Stimulated activated CD4-positive, alpha-beta T cell treated with anti-CD3 and anti-CD28 coated beads, Interleukin-1b, Interleukin-23, amount 100 ng/mL, for 1 hour (primary cell): ENCODE measurements at places on chromosomes 13 and 19.
A peak's percentile ranks its signal among the peaks of the same experiment; 100 is the strongest.

DNA sequence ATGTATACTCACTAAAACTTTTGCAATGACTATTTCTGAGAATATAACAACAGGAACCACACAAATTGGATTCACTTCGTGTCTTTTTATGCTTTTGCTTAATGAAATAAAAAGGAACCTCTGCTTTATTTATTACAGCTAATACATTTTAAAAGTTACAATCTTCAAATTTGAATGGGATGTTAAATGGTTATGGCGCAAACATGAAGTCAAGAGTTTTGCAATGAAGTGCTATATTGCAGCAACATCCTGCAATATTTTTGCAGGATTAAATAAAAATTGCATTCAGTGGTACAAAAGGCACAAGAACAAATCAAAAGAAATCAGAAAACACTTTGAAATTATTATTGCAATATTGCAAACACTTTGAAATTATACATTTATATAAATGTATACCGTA is 1519.0 kb upstream of the MIR17HG start:
- DNase-seq: no peak

- no peak for DNase-seq
Measured at GRCh38 chr19:2449019-2449418, 7.7 kb downstream of the LMNB2 start.

GRCh38 chr13:30810261-30810701 is 74.9 kb downstream of the ALOX5AP start:
- DNase-seq: no peak

DNA sequence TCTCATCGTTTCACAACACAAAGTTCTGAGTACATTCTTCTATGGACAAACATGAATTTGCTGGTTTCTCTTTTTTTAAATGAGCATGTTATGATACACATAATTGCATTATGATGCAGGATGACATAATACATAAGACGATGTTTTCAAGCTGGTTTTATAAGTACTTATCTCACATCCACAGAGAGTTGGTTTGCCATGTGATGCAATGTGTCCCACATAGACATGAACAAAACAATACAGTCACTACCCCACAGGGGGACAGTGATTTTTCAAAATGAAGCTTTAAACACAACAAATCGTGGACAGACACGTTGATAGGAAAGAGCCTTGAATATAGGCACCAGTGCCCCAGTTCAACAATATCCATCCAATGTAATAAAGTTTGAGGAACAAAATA is 447.1 kb downstream of the KLF12 start:
- DNase-seq: no peak

DNA sequence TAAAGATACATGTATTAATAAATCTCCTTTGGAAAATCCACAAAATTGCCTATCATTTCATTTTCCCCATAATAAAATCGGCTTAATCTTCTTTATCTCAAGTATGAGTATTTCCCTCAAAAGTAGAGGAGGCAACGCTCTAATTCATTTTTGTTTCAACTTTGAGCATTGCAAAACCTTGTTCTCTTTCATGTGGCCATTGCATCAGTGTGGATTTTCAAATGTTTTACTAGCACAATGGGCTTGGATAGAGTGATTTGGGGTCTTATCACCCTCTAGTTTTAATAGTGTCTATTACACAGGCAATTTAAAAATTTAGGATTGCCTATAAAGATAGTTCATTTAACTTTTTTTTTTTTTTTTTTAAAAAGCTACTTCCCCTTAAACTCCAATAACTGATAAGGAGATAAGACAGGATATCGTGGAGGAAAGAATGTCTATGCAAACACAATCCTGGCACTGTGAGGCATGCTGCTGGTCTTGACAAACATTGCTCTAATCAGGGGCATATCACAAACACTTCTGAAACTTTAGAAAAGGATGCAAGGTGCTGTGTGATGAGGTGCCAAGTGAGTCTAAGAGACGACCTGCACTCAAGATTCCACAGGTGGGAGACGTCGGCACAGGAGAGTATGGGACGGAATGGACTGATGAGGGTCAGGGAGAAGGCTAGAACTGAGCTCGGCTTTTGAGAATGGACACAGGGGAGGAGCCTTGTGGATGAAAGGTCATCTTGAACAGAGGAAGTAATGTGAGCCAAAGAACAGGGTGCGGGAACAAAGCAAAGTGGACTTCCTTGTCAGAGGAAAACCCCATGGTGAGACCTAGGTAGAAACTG is 199.7 kb downstream of the IRS2 start:
- DNase-seq: no peak

GRCh38 chr19:3404324-3405260 is 38.2 kb downstream of the NFIC start:
- DNase-seq: no peak

DNA sequence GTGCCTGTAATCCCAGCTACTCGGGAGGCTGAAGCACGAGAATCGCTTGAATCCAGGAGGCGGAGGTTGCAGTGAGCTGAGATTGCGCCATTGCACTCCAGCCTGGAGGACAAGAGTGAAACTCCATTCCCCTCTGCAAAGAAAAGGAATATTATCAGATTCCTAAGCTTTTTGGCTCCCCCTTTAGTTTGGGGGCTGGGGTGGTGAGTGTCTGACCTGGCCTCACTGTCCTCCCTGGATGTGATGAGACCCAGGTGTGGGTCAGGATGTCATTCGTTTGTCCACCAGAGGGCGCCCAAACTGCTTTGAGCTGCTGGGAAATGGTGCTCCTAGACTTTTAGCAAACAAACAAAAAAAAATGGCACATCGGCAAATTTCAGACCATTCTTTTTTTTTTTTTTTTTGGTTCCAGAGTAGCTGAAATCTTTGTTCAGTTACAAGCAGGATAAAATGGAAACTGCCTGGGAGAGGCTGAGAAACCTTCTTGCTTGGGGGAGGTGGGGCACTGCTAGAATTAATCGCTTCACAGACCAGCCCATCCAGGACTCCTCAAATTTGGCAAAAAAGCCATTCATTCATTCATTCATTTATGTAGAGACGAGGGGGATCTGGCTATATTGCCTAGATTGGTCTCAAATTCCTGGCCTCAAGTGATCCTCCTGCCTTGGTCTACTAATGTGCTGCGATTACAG is 29.4 kb downstream of the SPC24 start:
- peak; percentile 53 for DNase-seq

DNA sequence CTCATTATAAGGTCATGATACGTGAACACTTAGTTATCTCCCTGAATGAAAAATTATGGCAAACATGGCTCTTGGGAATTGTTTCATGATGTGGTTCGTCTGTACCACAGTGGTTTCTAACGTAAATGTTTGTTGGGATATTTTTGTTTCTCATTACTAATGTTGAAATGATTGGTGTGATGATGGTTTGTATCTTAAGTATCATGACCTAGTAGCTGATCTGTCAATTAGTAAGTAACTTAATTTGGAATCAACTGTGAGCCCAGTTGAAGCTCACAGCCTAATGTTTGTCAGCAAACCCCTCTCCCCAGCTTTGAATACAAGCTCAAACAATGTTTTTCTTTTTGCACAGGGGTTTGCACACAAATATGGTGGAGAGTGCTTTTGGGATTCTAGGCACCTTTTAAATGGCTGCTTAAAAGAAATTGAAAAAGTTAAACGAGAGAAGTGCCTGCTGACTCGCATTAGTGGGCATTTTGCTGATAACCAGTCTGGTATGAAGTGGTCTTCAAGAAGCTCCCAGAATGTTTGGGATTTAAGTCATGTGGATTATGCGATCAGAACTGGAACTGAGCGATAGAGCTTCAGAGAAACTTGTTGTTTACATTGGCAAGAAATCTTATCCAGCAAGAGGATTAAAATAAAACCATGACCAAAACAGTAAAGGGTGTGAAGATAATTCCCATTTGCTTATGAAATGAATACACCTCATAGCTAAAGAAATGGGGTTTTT is 68.2 kb downstream of the LMO7 start:
- DNase-seq: no peak

DNA sequence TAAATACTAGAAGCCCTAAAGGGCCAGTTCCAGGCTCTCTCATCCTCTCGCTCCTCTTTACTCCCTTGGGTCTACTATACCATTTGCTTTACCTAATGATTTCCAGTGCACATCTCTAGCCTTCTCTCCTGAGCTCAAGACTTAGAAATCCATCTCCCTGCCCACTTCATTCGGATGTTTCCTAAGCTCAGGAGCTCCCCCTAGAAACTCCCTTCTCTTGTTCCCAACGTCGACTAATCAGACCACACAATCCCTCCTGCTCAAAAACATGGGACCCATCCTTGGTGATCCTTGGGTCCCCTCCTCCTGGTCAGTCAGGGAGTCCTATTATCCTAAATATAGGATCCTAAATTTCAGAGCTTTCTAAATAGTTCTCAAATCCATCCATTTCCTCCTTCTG is 21.1 kb upstream of the STK24 start:
- DNase-seq: no peak

GRCh38 chr19:57099199-57099661 is 20.6 kb upstream of the USP29 start:
- DNase-seq: no peak
